Midbrain (tissue), 1 donor: ENCODE measurements at places on chromosomes 4 and X.

GRCh38 chr4:116374815-116375214 lies 710.6 kb downstream of the TRAM1L1 start:
- no peak for DNase-seq

GRCh38 chr4:108314900-108315589 lies 146.3 kb upstream of the LEF1 start:
- no peak for DNase-seq

- DNase-seq: no peak
Measured at GRCh38 chr4:88613417-88613875, 21.2 kb downstream of the HERC3 start.

DNA sequence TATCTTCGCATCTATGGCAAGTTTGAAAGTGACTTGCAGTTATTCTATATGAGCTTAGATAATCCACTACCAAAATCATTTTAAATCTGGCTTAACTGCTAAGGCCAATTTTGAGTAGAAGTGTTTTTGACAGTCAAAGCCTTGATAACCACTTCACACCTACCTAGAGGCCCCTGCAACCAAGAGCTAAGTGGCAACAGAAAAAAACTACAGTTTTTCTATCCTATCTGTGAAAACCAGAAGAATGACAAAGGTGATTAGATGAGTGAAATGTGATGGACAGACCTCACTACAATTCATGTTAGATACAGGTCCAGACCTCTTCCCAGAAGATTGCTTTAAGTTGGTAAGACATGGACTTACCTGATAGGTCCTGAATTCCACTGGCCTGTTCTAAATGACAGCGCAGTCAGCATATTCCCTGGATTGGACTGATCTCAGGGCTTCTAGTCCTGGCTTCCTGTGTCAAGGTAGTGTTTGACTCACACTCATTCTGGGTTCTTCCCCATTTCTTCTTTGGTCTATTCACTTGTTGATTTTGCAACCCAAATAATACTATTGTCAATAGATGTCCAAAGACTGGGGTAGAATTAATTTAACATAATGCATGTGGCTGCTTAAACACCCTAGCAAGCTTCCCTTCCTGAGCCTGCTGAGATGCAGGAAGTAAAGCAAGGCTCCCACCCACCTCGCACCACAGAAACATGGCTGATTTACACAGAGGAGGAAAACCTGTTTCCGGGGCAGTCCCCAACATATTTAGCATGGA lies 65.1 kb downstream of the PPP3CA start:
- no peak for DNase-seq

GRCh38 chr4:15414551-15415091 lies 13.2 kb upstream of the C1QTNF7 start:
- DNase-seq: no peak
